ENCODE measurements at places on chromosomes 13 and 19.

- peak; percentile 22 for DNase-seq
These were observed 77.0 kb upstream of the TSC22D1 start for GRCh38 chr13:44652962-44653660.

DNA sequence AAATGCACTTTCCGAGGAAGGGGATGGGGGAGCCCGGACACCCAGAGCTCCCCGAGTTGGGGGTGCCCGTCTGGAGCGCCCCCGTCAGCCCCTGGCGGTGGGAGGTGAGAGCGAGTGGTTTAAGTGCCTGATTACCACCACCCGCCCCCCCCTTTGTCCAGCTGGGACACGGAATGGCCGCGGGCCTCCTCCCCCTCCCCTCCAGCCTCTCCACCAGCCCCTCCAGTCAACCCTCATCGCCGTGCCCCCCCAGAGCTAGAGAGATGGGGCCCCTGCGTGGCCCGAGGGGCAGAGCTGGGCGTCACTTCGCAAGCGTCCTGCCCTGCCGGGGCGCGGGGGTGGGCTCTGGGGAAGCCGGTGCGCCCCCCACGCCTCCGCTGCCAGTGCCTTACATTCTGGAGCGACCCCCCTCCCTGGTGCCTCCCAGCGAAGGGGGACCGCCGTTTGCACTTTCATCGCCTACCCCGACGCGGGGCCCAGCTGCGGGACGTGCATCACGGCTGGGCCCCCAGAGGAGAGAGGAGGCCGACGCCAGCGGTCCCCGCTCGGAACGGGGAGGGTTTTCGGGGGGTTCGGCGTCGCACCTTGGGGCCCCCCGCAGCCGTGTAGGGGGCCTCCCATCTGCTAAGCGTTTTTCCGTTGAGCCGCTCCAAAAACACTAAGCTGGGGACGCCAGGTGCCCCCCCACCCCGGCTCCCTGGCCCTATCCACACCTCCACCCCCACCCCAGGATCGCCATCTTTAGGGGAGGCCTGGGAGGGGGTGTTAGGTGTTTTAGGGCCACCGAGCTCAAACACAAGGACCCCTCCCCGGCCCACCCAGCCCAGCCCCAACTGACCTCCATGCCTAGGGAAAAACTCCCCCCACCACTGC is 16.4 kb downstream of the SMIM24 start:
- DNase-seq: no peak

DNA sequence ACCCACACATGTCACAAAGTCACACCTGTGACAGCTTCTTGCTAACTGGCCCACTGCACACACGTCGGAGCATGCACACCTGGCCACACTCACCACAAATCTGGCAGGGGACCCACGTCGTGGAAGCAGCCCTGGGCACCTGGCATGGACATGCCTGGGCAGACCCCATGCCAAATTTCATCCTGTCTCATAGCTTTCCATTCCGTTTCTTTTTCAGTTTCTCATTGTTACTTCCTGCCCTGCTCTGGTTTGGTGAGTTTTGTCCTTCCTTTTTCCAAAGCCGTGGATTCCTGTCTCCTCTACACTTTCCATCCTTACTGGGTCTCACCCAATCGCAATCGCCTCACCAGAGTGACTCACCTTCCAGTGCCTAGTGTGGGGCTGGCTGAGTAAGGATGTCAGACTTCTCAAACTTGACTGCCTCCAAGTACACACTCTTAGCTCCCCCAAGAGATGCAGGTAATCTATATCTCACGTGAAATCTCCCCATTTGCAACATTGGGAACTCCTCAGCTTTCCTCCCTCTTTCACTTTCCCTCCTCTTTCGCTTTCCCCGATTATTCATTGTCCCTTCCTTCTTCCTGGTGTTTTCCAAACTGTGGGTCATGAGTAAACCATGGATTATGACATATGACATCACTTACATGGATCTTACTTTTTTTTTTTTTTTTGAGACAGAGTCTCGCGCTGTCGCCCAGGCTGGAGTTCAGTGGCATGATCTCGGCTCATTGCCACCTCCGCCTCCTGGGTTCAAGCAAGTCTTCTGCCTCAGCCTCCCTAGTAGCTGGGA is 1.6 kb upstream of the BBC3 start:
- peak; percentile 78 for DNase-seq

DNA sequence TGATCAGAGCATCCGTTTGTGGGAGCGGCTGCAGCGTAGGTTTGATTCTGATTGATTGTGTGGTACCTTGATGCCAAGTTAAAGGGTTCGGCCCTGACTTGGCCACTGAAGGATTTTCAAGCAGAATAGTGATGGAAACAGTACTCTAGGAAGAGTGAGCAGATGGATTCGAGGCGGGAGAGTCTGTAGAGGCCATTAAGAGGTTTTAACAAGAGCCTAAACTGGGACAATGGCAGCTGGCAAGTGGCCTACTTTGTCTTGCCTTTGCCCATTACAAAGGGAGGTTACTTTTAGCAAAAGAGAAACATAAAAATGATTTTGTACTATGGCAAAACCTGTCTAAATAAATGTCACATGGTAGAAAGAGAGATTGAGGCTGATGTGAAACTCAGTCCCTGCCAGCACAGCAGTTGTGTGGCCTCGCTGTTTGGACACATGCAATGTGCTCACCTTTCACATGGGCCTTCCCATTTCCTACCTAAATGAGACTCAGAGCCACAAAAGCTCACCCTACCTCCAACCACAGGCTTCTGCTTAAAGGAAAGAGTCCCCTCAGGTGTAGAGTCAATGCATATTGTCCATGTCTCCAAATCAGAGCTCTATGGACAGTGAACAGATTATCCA is 62.4 kb upstream of the RAP2A start:
- DNase-seq: no peak

GRCh38 chr13:50126993-50127725 is 111.9 kb downstream of the KCNRG start:
- no peak for DNase-seq

GRCh38 chr19:30070968-30071632 is 129.1 kb downstream of the URI1 start:
- DNase-seq: no peak

GRCh38 chr13:110965038-110965754 is 50.3 kb upstream of the ANKRD10 start:
- DNase-seq: peak; percentile 85

DNA sequence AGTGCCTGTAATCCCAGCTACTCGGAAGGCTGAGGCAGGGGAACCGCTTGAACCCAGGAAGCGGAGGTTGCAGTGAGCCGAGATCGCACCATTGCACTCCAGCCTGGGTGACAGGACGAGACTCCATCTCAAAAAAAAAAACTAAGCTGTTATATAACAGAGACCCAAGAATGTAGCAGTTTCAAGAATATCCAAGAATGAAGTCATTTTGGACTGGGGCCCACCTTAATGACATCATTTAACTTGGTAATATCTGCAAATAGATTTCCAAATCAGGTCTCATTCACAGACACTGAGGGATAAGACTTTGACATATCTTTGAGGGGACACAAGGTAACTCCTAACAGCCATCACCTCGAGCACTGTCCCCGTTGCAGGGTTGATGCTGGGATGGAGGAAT is 36.5 kb upstream of the MRI1 start:
- no peak for DNase-seq

- DNase-seq: no peak
These were observed 20.6 kb upstream of the TCF3 start for GRCh38 chr19:1672769-1673644.

DNA sequence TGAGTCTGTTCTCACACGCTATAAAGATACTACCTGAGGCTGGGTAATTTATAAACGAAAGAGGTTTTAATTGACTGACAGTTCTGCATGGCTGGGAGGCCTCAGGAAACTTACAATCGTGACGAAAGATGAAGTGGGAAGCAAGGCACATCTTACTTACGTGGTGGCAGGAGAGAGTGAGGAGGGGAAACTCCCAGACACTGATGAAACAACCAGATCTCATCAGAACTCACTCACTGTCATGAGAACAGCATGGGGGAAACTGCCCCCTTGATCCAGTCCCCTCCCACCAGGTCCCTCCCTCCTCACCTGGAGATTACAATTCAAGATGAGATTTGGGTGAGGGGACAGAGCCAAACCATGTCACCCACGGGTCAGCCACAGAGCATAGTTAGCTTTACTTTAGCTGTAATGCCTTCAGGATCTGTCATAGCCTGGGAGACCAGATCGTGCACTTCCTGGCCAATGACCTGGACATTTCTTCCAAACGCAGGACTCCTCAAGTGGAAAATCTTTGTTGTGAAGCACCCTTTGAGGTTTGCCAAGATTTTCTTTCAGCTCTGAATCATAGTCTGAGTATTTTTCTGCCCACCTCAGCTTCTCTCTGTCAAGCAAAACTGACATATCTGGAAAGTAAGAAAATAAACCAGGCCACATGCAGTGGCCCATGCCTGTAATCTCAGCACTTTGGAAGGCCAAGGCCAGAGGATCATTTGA is 25.2 kb upstream of the HIF3A start:
- DNase-seq: peak; percentile 69

- no peak for DNase-seq
These were observed 1.7 kb downstream of the BCL2L12 start for GRCh38 chr19:49667473-49667872.

DNA sequence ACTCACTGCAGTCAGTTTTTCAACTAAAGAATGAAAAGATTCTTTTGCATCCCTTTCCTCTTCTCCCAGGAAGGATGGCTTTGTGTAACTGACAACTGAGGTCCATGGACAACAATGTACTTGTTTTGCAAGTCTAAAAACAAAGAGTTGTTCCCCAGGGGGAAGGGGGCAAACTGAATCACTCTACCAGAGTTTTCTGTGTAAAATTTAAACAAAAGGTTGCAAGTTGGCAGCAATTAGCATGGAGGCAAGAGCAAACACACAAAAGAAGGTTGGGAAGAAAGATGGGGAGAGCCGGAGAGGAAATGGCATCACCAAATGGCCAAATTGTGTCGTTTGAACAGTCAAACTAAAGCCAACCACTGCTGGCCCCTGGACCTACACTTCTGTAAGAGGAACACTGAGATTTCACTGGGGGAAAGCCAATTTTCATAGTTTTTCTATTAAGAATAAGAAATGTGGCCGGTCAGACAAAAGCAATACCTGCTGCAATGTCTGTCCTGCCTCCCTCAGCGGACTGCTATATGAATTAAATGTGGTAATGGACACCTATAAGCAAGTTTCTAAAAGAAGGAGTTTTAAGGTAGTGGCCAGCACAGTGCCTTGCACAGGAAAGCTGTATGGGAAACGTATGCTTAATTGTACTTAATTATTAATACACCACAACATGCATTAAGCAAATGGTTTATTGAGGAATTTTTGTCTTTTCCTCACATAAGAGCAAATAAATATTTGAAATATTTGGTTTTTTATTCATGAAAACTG is 16.1 kb upstream of the SACS start:
- no peak for DNase-seq

DNA sequence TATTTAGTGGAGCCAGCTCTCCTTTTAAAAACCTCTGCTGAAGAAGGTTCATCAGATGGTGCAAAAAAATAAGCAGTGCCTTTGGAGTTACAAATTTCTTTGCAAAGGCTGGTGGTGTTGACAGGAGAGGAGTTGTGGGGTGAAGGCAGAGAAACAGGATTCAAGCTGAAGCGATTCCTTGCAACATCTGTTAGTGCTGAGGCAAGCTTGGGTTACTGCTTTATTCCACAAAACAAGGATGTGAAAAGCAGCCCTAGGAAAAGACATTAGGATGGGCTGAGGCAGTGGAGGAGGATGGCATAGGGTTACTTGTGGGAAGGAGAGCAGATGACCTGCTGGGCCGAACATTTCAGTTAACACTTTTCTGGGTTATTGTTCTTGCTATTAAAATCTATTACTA is 390.7 kb downstream of the DLEU7 start:
- no peak for DNase-seq

DNA sequence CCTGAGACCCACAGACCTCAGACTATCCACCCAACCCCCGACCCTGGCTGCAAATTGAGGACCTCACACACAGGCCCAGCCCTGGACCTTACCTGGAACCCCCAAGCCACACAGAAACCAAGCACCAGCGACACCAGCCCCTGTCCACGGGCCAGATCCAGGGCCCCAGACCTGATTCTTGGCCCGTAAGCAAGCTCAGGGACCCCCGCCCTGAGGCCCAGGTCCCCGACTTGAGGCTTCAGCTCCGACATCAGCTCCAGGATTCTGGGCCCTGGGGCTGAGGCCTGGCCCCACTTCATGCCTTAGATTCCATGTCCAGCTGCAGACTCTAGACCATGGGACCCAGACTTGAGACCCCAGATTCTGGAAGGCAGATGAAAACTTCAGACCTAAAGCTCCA is 6.3 kb downstream of the TTYH1 start:
- DNase-seq: no peak

GRCh38 chr19:50695251-50696093 is 24.1 kb downstream of the SHANK1 start:
- no peak for DNase-seq

GRCh38 chr19:29294343-29294811 is 81.4 kb upstream of the UQCRFS1 start:
- no peak for DNase-seq

GRCh38 chr13:22789027-22789593 is 391.7 kb upstream of the SGCG start:
- DNase-seq: no peak

DNA sequence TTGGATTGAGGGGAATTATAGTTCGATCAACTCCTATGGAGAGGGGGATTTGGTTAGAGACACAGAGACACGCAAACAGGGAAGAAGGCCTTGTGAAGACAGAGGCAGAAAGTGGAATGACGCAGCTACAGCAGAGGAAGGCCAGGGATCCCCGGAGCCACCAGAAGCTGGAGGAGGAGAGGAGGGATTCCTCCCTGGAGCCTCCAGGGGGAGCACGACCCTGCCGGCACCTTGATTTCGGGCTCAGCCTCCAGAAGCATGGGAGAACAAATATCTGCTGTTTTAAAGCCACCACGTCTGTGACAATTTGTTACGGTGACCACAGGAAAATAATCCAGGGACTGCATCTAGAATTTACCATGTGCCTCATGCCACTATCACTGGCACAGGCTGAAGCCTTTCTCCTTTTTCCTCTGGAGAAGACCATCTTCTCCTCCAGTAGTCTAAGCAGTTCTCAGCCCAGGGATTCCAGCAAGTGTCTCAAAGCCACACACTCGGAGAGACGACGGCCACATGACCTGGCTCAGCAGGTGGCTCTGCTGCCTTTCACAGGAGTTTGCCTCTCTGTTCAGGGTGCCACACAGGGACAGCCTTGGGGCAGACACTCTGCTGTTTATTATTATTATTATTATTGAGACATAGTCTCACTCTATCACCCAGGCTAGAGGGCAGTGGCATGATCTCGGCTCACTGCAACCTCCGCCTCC is 39.9 kb upstream of the CCNE1 start:
- peak; percentile 23 for DNase-seq

GRCh38 chr19:19050731-19051130 is 13.1 kb upstream of the SLC25A42 start:
- DNase-seq: no peak

DNA sequence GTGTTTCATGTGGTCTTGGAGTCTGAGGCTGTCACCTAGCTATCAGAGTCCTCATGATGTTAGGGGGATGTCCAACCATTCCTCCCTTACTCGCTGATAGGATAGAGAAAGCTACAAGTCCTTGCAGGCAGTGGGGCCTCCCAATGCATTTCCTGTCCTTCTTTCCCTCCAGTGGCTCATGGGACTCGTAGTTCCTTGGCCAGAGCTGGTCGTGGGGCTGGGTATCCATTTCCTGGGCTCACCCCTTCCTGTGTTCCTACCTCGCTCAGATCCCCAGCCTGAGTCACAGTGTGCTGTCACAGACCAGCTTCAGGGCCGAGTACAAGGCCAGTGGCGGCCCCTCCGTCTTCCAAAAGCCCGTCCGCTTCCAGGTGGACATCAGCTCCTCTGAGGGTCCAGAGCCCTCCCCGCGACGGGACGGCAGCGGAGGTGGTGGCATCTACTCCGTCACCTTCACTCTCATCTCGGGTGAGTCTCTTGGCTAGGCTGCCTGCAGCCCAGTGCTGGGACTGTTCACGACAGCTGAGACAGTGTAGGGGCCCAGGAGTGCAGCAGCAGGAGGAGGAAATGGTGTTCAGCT is 19.1 kb downstream of the TMEM150B start:
- no peak for DNase-seq

All from HCEC 1CT (cell line).